ENCODE measurements at places on chromosomes 4 and X. TPM values are rescaled to one million over a fixed set of nuclear protein-coding genes. Genes with fewer than 3 reads are reported as not detected.
A peak's percentile ranks its signal among the peaks of the same experiment; 100 is the strongest.

- no peak overlapping the region for H3K27ac ChIP-seq
- no peaks in the 10 kb centered on the region for H3K36me3 ChIP-seq
- H3K4me1 ChIP-seq: no peaks in the 10 kb centered on the region
These were observed 173.0 kb downstream of the GPC3 start for GRCh38 chrX:133812402-133812801.

DNA sequence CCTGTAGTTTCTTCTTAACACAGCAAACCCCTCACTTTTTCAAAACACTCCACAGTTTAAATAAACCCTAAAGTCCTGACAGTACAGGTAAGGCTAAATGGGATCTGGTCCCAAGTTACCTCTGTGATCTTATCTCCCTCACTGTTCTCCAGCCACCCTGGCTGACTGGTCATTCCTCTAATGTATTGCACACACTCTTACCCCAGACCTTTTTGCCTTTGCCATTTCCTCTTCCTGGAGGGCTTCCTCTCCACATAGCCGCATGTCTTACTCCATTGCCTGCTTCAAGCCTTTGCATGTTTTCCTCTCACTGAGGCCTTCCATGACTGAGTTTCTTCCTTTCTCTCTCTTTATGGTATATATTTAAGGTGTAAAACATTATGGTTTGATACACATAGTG, 19.5 kb upstream of the ANXA3 start:
- DNase-seq: no peak
- no peaks in the 10 kb centered on the region for H3K36me3 ChIP-seq
- peaks cover 10% of the 10 kb centered on the region for H3K4me1 ChIP-seq

GRCh38 chr4:142365391-142365790, 480.7 kb downstream of the INPP4B start:
- H3K4me1 ChIP-seq: peaks cover 12% of the 10 kb centered on the region
- H3K36me3 ChIP-seq: no peaks in the 10 kb centered on the region
- H3K4me3 ChIP-seq: no peak overlapping the region
- DNase-seq: no peak

DNA sequence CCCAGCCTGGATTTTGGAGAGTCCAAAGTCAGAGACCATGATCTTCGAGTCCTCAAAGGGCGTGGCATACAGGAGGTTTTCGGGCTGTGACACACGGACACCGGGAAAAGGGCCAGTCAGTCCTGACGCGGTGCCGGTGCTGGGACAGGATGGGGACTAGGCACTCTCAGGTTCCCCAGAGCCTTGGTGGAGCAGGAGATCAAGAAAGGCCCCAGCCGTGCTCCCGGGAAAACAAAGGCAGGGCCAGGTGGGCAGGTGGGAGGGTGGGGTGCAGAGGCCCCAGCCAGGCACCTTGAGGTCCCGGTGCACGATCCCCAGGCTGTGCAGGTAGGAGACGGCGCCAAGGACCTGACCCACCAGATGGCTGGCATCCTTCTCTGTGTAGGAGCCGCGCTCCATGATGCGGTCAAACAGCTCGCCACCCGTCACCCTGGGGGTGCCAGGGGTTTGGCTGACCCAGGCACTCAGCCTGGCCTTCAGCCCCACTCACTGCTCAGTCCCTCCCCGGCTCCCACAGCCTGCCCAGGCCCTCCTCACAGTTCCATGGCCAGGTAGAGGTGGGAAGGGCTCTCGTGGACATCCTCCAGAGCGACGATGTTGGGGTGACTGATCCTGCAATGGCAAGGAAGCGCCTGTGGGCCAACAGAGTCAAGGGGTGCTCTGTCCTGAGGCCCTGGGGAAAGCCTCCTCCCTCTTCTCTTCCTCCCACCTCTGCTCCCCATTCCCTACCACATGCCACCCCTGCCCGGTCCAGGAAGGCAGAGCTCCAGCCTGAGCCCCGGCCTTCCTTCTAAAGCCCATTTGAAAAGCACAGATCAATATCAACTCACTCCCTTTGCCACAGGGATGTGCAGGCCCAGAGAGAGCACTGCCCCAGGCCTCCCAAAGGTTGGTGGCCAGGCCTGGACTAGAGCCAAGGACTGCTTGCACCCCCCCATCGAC, 1.8 kb downstream of the PNCK start:
- H3K4me1 ChIP-seq: no peaks in the 10 kb centered on the region
- H3K27ac ChIP-seq: no peak overlapping the region
- H3K36me3 ChIP-seq: no peaks in the 10 kb centered on the region
- no peak overlapping the region for H3K4me3 ChIP-seq
- no peak for DNase-seq

DNA sequence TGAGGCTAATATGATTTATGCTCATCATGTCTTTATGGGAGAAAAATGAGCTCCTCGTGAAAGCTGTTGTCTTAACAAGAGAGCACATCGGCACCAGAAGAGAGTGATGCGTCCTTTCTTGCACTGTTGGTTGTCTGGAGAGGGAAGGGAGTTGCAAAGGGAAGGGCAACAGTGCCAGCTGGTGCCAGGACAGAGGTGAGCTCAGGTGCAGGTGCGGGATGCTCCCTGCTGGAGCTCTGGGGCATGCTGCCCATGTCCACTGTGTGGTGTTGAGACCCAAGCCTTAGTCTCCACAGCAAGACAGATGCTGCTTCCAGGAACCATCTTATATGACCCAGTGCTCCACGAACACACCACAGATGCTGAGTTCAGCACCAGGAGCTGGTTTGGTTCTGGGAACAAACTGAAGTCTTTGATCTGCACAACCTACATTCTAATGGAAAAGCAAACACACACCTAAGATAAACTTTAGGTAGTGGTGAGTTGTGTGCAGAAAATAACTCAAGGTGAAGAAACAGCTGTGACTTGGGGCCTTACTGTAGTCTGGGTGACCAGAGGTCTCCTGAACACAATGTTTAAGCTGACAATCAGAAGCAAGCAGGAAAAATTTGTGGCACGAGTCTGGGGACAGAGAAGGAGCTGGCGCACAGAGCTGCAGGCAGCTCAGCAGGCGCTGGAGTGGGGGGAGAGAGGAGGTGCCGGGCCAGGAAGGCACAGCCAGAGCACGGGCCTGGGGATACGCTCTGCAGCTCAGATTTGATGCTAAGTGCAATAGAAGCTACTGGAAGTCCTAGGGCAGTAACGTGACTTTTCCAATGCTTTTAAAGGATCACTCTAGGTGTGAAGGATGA, 73.2 kb downstream of the HAUS3 start:
- no peaks in the 10 kb centered on the region for H3K36me3 ChIP-seq
- H3K27ac ChIP-seq: no peak overlapping the region
- H3K4me3 ChIP-seq: no peak overlapping the region
- H3K4me1 ChIP-seq: no peaks in the 10 kb centered on the region
- no peak for DNase-seq
- no peaks in the 10 kb centered on the region for H3K27me3 ChIP-seq

DNA sequence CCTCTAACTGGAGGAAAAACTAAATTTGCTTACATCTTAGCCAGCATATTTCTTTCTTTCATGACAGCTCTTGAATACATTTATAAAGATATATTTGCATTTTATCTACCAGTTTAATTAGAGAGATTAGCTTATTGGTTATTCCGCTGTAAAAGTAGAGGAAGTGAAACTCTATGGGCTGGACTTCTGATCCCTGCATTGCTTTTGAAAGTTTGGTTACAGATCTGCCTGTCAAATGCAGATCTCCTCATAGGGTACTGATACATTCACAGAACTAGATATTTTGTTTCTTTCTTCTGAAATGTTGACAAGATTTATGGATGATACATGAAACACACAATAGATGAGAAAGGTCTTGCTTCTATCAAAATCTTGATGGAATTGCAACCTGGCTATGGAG, 581.4 kb upstream of the AADAT start:
- no peak overlapping the region for H3K4me3 ChIP-seq
- H3K4me1 ChIP-seq: no peaks in the 10 kb centered on the region
- no peaks in the 10 kb centered on the region for H3K27me3 ChIP-seq

The UBA6 gene
- 268 TPM for total RNA-seq

GRCh38 chrX:119121341-119121740, 6.3 kb downstream of the KIAA1210 start:
- peaks cover 10% of the 10 kb centered on the region for H3K27me3 ChIP-seq
- H3K36me3 ChIP-seq: no peaks in the 10 kb centered on the region
- H3K27ac ChIP-seq: no peak overlapping the region
- H3K4me3 ChIP-seq: no peak overlapping the region
- peak; percentile 31 for DNase-seq

DNA sequence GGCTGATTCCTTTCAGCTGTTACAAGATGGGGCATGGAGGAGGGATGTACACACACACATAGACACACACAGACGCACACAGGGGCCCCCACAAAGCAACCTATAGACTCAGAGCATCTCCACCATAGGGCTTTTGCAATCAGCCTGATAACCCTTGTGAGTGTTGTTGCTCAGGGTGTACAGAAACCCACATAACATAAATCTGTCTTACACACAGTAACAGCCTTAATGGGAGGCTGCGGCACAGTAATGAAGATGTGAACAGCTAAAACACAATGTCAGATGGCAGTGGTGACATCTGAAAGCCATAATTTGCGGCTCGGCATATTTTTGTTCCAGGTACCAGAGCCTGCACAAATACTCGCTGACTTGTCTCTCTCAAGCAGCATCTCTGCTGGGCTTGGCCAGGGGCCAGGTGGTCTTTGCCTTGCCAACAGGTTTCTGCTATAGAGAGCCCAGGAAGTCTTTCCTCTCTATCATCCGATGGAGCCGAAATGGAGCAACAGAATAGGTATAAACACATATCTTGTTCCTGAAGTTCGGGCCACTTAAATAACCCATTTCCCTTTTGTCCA, 357.2 kb upstream of the GATB start:
- no peak for DNase-seq
- H3K27me3 ChIP-seq: peaks cover 25% of the 10 kb centered on the region
- no peak overlapping the region for H3K4me3 ChIP-seq
- H3K36me3 ChIP-seq: no peaks in the 10 kb centered on the region
- H3K27ac ChIP-seq: no peak overlapping the region

DNA sequence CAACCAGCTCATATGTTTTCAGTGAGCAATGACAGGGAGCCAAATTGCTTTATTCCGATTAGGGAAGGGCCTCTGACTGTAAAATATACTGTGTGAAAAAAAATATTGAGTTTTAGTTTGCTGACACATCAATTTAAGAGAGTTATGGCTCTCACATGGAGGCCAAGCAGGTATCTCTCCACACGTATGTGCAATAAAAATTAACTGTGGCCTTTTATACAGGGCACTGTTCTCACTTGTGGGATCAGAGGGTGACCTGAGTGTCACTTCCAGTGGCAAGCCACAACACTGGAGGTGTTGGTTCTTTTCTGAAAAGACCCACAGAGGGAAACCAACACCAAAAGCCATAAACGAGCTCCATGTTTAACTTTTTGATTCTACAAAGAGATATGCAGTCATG, 462.8 kb downstream of the MID1IP1 start:
- H3K36me3 ChIP-seq: no peaks in the 10 kb centered on the region
- H3K27ac ChIP-seq: no peak overlapping the region
- H3K4me3 ChIP-seq: no peak overlapping the region
- H3K27me3 ChIP-seq: peaks cover 7% of the 10 kb centered on the region

GRCh38 chrX:48789366-48790220, 3.2 kb downstream of the GATA1 start:
- no peak overlapping the region for H3K4me3 ChIP-seq
- H3K27ac ChIP-seq: no peak overlapping the region
- no peaks in the 10 kb centered on the region for H3K4me1 ChIP-seq
- peaks cover 23% of the 10 kb centered on the region for H3K27me3 ChIP-seq
- DNase-seq: no peak
- no peaks in the 10 kb centered on the region for H3K36me3 ChIP-seq

The GPAT3 gene
- total RNA-seq: 5.3 TPM

DNA sequence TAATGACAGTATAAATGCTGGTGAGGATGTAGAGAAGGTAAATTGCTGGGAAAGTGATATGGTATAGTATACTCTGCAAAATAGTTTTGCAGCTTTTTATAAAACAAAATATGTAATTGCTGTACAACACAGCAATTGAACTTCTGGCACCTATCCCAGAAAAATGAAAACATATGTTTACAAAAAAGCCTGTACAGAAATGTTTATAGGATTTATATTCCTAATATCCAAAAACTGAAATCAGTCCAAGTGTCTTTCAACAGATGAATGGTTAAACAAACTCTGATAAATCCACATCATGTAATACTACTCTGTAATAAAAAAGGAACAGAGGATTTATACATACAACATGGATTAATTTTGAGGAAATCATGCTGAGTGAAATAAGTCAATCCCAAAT, 198.4 kb upstream of the ACTRT1 start:
- no peaks in the 10 kb centered on the region for H3K36me3 ChIP-seq
- H3K4me1 ChIP-seq: no peaks in the 10 kb centered on the region
- DNase-seq: no peak
- no peak overlapping the region for H3K4me3 ChIP-seq
- no peak overlapping the region for H3K27ac ChIP-seq
- H3K27me3 ChIP-seq: no peaks in the 10 kb centered on the region

The FAM9C gene
- total RNA-seq: not detected

The SSX2 gene
- total RNA-seq: not detected

The JCHAIN gene
- 0.83 TPM for total RNA-seq

The ZCCHC18 gene
- total RNA-seq: 0.36 TPM

GRCh38 chrX:41952102-41952501, 28.7 kb upstream of the CASK start:
- DNase-seq: no peak
- no peak overlapping the region for H3K27ac ChIP-seq
- no peaks in the 10 kb centered on the region for H3K36me3 ChIP-seq
- H3K4me3 ChIP-seq: no peak overlapping the region

The HS3ST1 gene
- not detected for total RNA-seq

DNA sequence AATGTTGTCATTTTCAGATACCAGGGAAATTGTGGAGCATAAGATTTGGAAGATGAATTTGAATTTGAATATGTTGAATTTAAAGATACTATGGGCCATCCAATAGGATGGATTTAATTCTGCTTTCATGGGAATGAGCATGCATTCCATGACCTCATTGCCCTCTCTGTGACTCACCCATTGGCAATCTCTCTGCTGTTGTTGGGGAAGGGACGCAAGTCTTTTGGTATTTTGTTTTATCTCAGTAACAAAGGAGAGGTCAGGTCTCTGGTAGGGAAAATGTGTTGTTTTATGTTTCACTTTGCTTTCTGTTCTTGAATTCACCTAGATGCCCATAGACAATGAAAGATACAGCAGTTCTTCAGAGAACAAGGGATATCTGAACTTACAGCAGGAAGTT, 42.1 kb upstream of the MAGEA4 start:
- H3K27me3 ChIP-seq: no peaks in the 10 kb centered on the region
- no peaks in the 10 kb centered on the region for H3K4me1 ChIP-seq

Measured in IMR-90 (cell line).